NCI-H526 (cell line): ENCODE measurements at places on chromosomes 5 and 9.

- DNase-seq = no peak
Observed at GRCh38 chr5:171627936-171628632, 157.5 kb upstream of the SMIM23 start.

DNA sequence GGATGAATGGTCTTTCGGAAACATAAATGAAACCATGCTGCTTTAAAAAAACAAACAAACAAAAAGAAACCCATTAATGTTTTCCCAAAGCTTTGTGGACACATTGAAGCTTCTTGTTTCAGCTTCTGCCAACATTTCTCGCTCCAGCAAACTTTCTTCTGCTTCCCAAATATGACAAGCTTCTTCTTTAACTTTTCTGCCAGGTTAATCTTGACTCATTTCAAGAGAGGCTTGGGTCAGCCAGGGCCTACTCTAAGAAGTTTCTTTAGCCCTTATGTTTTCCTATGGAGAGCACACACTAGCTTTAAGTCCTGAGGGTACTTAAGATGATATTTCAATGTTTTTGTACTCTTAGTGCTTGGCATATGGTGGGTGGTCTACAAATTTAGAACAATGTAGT, 6.1 kb downstream of the ANXA1 start:
- DNase-seq = no peak

GRCh38 chr5:142915038-142915437, 144.9 kb downstream of the ARHGAP26 start:
- no peak for DNase-seq

- no peak for DNase-seq
Observed at GRCh38 chr5:133123297-133123696, 71.5 kb downstream of the HSPA4 start.

- peak; percentile 5 for DNase-seq
Observed at GRCh38 chr5:83608122-83608521, 112.5 kb downstream of the HAPLN1 start.

DNA sequence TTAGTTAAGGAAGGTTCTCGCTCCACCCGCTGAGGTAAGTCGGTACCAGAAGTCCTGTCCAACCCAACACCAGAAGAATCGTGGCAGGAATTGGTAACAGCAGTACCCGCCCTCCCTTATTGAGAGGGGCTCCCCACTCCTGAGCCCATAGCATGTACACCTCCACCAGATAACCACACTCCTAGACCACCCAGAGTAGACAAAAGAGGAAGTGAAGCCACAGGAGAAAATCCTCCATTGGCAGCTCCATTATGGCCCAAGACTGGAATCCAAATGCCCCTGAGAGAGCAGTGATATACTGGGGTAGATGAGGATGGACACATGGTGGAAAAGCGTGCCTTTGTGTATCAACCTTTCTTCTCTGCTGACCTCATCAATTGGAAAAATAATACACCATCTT, 106.1 kb upstream of the EPB41L4A start:
- no peak for DNase-seq

GRCh38 chr9:81559709-81560108, 129.6 kb downstream of the TLE1 start:
- DNase-seq = no peak

GRCh38 chr5:42157215-42157614, 232.1 kb downstream of the FBXO4 start:
- no peak for DNase-seq

DNA sequence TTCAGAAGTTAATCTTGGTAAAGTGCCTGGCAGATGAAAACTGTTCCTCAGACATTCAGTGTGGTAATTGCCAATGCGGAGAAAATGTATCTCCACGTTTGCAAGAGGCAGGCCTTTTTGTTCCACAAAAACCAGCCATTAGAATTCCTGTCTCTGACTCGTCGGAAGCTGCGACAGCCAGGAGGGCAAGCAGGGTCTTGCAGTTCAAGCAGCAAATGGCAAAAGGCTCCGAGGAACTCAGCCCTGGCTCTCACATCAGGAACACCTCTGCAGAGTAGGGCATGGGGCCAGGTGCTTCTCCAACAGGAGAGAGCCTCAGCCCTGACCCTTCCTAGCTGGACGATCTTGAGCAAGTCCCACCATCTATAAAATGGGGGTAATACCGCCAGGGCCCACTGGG, 69.0 kb upstream of the CPLX2 start:
- no peak for DNase-seq

- no peak for DNase-seq
Observed at GRCh38 chr5:176736301-176736930, 73.9 kb upstream of the UNC5A start.

GRCh38 chr9:120893611-120894307, 16.8 kb upstream of the PHF19 start:
- no peak for DNase-seq

DNA sequence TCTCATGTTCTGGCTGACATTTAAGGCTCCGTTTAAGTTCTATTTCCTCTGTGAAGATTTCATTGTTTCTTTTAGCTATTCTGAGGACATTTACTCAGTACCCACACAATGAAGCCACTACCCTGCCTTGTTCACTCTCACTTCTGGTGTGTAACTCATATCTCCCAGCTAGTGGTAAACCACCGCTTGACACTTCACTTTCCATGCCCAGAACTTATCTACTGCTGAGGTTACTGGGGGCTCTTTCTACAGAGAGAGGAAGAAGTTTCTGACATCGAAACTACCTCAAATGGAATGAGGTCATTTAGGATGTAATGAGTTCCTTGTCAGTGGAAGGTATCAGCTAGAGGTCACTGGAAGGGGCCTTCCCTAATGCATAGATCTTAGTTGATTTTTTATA, 501.5 kb downstream of the DMAC1 start:
- DNase-seq = no peak

- DNase-seq = no peak
Observed at GRCh38 chr5:149497357-149497756, 53.9 kb downstream of the CSNK1A1 start.

GRCh38 chr9:1083325-1083913, 33.3 kb downstream of the DMRT2 start:
- DNase-seq = peak; percentile 57

- no peak for DNase-seq
Observed at GRCh38 chr9:95528908-95529502, 12.2 kb upstream of the PTCH1 start.

DNA sequence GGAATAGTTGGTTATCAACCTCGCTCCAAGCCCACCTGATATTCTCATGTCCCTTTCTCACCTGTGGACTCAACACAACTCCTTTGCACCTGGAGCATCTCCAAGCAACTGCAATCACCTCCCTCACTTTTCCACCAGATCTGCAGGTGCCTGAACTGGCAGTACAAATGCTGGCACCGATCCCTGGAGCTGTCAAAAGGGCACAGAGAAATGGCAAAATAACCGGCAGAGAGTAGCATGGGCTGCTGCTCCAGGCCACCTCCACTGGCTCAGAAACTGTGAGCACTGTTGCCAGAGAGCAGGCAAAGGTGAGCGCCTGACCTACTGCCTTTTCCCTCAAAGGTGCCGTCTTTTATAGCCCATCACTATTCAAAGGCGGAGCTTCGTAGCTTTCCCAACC, 14.7 kb downstream of the EQTN start:
- DNase-seq = no peak
